ENCODE measurements at places on chromosomes 4 and X. TPM values are rescaled to one million over a fixed set of nuclear protein-coding genes. Genes with fewer than 3 reads are reported as not detected.

GRCh38 chrX:10555846-10556245 is 64.5 kb downstream of the MID1 start:
- DNase-seq = no peak

DNA sequence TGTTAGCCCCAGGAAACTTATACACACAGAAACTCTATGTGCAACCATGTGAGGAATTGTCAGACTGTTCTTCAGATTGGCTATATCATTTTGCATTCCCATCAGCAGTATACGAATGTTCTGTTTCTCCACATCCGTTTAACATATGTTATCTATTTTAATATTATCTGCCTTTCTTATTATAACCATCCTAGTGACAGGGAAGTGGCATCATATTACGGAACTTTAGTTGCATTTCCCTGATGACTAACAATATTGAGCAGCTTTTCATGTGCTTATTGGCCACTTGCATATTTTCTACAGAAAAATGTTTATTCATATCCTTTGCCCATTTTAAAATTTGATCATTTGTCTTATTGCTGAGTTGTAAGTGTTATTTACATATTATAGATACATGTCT is 36.5 kb upstream of the IL15 start:
- DNase-seq = no peak

- DNase-seq = no peak
Measured at GRCh38 chr4:75398501-75398900, 115.7 kb downstream of the RCHY1 start.

DNA sequence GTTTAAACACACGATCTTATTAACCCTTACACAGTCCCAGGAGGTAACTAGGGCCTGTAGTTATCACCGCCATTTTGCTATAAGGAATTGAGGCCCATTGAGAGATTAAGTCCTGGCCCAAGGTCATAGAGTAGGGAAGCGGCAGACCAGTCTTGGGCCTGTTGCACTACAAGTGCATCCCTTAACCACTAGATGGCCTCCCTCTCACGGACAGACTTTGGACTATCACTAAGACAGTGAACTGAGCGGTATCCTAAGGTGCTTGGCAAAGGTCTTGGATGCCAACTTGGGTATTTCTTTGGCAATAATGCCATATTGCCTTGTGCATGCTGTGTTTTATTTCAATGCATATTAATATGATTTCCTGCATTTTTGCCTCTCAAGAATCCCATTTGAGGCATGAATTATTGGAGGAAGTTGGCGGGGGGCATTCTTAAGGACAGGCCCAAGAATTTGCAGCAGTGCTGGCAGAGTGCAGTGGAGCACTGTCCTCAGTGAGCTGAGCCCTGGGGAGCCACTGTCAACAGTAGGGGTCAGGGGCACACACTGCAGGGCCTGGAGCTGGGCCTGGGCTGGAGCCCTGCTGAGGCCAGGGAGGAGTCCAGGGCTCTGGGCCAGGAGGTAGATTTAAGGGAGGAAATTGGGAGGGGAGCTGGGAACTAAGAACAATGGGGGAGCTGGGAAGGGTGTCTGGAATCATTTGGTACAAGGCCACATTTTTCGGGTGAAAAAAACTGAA is 147.4 kb downstream of the SMIM20 start:
- peak; percentile 69 for DNase-seq

GRCh38 chr4:184568770-184569169 is 80.5 kb downstream of the CASP3 start:
- no peak for DNase-seq

- DNase-seq = no peak
Measured at GRCh38 chr4:38687571-38688011, 23.6 kb downstream of the KLF3 start.

Gene EPHA5
- 0.32 TPM for total RNA-seq

Gene CT83
- total RNA-seq = not detected

Gene HMGB3
- total RNA-seq = 14.7 TPM

Gene SNCA
- total RNA-seq = 3.5 TPM

Data from fibroblast of villous mesenchyme (primary cell).